ENCODE measurements at places on chromosomes 13 and 19.

- no peak for DNase-seq
Measured at GRCh38 chr19:14395710-14396336, 14.6 kb downstream of the ADGRE5 start.

GRCh38 chr19:56837004-56837403 is 3.5 kb downstream of the PEG3 start:
- DNase-seq = no peak

GRCh38 chr13:40402931-40403431 is 263.5 kb downstream of the FOXO1 start:
- no peak for DNase-seq

DNA sequence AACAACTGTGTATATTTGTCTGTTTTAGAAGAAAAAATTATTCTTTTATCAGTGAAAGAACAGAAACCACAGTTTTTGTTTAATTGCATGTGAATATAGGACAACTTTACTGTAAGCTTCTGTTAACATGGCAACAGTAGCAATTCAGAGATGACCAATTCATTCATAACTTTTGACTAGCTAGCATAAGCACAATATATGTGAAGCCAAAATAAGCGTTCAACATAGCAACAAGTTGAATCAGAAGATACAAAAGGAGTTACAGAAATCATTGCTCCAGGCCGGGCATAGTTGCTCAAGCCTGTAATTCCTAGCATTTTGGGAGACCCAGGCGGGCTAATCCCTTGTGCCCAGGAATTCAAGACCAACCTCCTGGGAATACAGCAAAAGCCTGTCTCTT is 197.1 kb upstream of the GPC6 start:
- DNase-seq = no peak

DNA sequence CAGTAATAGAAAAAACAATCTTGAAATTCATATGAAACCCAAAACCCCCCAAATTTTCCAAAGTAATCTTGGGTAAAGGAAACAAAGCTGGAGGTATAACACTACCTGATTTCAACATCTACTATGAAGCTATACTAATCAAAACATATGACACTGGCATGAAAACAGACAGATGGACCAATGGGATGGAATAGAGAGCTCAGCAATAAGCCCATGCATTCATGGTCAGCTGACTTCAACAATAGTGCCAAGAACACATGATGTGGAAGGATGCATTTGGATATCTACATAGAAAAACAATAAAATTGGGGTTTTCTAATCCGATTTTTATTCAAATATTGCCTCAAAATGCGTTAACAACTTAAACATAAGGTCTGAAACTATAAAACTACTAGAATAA is 32.2 kb upstream of the ZNF766 start:
- no peak for DNase-seq

DNA sequence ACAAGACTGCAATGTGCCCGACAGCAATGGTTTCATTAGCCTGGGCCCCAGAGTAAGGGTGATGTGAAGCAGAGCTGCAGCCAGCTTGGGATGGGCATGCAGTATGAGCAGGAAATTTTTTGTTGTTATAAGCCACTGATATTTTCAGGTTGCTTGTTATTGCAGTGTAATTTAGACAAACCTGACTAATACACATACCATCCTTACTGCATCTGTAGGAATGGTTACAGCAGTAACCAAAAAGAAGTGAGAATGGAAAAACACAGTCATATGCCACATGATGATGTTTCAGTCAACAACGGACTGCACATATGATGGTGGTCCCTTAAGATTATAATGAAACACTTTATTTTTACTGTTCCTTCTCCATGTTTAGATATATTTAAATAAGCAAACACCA is 8.6 kb upstream of the POMP start:
- no peak for DNase-seq

DNA sequence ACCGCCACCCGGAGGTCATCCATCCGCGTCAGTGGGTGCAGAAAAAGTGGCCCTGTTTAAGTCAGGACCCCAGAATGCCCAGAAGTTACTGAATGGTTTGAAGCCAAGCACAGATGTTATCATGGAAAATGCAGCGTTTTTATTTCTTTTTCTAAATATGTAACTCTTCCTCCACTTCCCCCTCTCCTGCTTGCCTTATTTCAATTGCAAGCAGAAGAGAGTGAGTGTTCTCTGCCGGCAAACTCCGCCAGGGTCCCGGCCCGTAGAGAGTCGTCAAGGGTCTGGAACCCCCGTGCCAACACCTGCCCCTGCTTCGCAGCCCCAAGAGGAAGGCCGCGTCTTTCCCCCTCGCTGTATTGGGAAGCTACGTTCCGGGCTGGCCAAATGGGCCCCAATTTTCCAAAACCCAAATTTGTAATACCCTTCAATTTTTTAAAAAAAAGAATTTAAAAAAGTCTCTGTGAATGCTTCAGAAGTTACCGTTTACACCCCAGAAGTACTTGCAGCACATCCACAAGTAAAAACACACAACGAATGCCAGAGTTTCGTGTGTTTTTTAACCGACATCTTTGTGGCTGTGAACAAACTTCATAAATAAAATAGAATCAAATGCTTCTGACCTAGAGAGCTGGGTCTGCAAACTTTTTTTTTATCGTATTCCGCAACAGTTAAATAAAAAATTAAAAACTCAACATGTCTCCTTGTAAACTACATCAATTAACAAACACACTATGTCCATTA is 712 bp upstream of the PDX1 start:
- no peak for DNase-seq

- no peak for DNase-seq
Measured at GRCh38 chr19:32673573-32673972, 1.4 kb downstream of the ANKRD27 start.

DNA sequence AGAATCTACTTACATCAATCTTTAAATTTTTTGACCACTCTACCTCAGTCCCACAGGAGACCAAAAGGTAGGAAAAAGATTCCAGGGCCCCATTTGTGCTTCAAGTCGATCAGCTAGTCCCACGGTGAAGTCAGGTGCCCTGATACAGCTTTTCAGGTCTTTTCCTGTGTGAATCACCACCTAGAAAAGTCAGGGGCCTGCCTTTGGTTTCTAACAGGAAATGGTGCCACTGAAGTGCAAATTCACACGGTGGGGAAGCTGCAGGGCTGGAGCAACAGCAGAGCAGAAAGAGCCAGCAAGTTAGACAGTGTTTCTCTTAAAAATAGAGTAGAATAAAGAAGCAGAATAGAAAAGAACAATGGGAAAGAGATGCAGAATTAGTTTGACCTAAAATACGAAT is 107.5 kb downstream of the KLF12 start:
- peak; percentile 34 for DNase-seq

GRCh38 chr13:22470075-22470474 is 710.7 kb upstream of the SGCG start:
- DNase-seq = no peak

DNA sequence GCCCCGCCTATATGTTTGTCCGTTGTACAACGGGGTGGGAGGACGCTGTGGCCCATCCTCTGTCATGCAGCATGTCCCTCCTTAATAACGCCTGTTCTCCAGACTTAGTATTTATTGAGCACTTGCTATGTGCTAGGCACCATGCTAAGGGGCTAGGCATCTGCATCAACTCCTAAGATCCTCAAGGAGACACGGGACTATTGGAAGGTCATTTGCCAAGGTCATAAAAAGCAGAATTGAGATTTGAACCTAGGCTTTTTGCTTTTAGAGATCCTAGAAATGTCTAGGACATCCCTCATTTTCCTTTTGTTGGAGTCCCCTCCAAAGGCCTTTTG is 1.8 kb upstream of the MAST1 start:
- DNase-seq = no peak

- DNase-seq = no peak
Measured at GRCh38 chr13:28204043-28204442, 65.7 kb downstream of the PAN3 start.

DNA sequence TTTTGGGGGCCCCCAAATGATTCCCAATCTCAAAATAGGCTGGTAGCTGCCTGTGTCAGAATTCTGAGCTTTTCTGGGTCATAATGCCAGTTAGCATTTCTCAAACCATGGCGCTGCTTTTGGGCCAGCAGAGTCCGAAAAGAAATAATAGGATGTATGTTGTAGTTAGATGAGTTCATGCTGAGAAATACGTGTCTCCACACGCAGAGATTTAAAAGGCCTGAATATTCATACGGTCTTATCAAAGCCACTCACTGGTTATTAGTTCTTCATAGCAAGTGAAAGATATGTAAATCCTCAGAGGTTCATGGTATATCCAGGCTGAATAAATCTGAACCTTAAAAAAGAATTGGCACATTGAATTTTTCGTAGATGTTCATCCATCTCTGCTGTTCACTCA is 124.5 kb downstream of the SHISA2 start:
- DNase-seq = no peak

- DNase-seq = no peak
Measured at GRCh38 chr19:18507021-18507726, 14.7 kb downstream of the ELL start.

GRCh38 chr13:113777311-113778260 is 18.6 kb downstream of the TMEM255B start:
- no peak for DNase-seq

GRCh38 chr19:799076-799881 is 2.0 kb downstream of the PTBP1 start:
- no peak for DNase-seq

- no peak for DNase-seq
Measured at GRCh38 chr13:104466016-104466415, 1399.8 kb upstream of the SLC10A2 start.

DNA sequence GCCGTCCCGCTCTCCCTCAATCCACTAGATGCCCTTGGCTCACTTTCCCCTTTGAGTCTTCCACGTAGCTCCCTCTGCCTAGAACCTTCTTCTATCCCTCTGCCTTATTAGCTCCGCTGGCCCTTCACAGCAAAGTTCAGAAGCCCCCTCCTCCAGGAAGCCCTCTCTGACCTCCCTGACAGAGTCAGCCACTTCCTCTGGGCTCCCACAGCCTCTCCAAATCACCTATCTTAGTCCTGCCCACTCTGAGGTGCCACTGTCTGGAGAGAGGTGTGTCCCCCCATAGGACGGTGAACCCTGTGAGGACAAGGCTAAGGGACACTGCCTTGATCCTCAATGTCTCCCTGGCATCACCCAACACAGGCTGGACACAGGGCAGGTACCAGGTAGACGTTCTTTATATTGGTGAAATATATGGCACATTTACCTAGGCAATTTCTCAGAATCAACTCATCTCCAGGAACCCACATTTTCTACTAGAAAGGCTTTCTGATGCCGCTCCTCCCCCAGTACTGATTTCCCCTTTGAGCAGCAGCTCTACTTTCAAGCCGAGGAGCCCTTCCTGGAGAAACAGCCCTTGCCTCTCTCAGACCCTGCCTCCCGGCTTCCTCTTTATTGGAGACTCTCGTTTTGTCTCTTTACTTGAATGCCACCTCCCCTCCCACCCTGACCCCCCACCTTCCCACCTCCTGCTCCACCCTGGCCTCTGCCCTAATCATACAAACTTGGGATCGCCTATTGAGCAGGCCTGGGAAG is 3.4 kb upstream of the TGFB1 start:
- DNase-seq = no peak

- DNase-seq = no peak
Measured at GRCh38 chr19:49125025-49125731, 5.8 kb downstream of the PPFIA3 start.

DNA sequence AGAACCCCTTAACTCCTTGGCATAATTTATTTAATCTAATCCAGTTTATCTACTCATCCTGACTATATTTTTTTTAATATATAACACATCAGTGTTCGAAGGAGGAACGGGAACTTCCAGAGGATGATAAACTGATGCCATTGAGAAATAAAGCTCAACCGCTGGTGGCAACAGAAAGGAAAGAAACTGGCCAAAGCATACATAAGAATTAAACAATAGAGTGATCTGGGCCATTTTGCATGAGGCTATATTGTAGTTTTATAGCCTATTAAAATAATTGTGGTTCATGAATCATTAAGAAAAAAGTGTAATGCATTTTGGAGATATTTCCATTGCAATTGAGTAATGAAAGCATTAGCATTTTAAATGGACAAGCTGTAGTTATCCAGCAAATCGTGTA is 94.2 kb downstream of the FRY start:
- no peak for DNase-seq

DNA sequence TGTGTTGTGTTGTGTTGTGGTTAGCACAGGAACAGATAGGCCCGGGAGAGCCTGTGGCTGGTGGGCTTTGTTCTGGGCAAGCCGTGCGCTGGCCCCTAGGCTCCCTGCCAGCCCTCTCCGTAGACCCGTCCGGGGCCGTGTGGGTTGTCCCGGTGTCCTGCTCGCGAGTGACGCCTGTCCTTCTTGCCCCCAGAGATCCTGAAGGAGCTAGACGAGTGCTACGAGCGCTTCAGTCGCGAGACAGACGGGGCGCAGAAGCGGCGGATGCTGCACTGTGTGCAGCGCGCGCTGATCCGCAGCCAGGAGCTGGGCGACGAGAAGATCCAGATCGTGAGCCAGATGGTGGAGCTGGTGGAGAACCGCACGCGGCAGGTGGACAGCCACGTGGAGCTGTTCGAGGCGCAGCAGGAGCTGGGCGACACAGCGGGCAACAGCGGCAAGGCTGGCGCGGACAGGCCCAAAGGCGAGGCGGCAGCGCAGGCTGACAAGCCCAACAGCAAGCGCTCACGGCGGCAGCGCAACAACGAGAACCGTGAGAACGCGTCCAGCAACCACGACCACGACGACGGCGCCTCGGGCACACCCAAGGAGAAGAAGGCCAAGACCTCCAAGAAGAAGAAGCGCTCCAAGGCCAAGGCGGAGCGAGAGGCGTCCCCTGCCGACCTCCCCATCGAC is 5.7 kb downstream of the ING1 start:
- DNase-seq = no peak

DNA sequence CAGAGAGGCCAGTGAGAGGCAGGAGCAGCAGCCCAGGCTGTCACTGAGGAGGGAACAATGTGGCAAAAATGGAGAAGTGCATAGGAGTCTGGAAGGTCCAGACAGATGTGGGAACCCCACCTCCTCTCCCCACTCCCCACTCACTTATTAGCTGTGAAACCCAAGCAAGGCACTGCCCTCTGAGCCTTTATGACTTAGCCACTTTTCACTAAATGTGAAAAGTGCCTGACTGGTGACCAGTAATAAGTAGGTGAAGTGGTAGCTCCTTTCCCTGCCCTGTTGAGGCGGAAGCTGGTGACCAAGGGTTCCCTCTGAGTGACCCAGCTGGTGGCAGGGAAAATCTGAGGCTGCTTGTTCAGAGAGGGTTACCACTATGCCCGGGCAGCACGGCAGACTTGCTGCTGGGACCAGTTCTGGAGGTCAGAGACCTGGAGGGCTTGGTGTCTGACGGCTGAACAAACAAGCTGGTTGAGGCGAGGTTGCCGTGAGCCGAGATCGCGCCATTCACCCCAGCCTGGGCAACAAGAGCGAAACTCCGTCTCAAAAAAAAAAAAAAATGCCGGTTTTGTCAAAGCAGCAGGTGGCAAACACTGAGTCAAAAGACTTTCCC is 80.0 kb downstream of the ZNF429 start:
- DNase-seq = no peak

DNA sequence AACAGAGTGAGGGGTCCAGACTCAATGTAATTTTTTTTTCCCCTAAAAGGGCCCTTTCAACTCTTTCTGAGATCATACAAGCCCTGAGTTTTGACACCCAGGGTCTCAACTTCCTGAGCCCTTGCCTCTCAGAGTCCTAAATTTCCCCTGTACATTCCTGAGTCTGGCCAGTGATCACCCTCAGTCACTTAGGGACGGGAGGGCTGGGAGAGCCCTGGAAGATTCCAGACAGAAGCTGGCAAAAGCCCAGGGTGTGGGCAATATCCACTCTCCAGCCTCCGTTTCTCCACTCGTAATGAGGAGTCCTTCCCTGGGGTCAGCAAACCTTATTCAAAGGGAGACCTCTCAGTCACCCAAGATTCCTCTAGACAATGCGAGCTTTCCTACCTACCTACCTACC is 1.6 kb downstream of the PPP1R13L start:
- no peak for DNase-seq

- peak; percentile 76 for DNase-seq
Measured at GRCh38 chr19:34254046-34254697, at the start of gene GARRE1. Gene GARRE1, plus strand, starts transcription at chr19:34254554. Its CDS starts 45,920 bp downstream, at chr19:34300474.
